ENCODE measurements at places on chromosomes 12 and 14.

DNA sequence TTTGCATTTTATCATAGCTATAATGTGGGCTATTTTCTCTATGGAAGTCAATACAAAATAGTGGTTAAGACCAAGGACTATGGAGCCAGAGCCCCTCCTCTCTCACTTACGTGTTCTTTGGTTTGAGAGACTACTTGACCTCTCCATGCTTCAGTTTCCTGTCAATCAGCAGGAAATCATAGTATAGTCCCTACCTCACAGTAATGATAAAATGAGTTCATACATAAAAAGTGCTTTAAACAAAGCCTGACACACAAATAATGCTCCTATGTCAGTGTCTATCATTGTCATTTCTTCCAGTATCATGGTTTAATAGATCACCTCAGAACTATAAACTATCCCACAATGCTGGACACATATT, 90.4 kb downstream of the MED13L start:
- DNase-seq: no peak

GRCh38 chr14:89493877-89494634, 77.0 kb upstream of the FOXN3 start:
- DNase-seq: no peak

- no peak for DNase-seq
Measured at GRCh38 chr14:34792598-34792997, 78.2 kb upstream of the CFL2 start.

DNA sequence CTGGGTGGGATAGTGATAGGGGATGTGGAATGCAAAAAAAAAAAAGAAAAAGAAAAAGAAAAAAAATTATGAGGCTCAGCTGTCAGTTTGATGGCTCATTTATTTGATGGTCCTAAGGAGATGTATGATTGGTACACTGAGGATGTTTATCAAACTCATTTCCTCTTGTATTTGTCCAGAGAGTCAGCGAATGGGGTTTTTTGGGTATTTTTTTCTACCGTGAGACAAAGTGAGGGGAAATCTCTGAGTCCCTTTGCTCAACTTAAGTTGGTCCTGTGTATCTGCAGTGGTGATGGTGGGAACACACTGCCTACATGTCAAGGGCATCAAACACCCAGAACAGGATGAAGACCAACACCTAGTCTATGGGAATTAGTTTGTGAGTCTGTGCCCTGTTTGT, 176.9 kb upstream of the HIF1A start:
- no peak for DNase-seq

All from HT1080 (cell line).